Right hindlimb (tissue), 1 donor: ENCODE measurements at places on chromosomes 1 and 21.

DNA sequence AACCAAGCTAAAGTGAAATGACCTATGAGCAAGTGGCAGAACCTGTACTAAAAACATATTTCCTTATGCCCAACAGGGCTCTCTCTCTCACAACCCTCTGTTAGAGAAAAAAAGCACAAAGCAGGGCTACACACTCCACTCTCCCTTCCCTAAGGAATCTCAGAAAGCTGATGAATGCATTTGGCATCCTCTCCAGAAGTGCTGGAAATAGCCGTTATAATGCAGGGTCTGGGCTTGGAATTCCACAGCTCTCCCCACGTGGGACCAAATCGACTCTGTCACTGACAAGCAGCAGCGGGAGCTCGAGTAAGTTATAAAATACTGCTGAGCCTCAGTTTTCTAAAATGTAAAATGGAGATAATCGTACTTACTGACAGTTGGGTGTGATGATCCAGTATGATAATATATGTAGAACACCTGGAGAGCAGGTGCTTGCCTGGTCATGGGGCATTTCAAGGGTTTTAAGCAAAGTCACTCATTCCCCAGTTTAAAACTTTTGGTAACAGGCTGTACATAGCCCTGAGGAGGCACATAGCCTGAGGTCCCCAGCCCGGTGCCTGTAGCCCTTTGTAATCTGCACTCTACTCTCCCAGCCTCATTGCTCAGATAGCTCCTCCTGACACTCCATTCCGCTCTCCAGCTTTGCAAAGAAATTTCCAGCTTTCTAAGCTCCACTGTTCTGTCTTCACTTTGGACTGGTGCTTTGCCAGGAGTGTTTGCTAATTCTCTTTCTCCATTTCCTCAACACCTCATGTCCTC is 175.6 kb upstream of the DAB1 start:
- DNase-seq: peak; percentile 71

DNA sequence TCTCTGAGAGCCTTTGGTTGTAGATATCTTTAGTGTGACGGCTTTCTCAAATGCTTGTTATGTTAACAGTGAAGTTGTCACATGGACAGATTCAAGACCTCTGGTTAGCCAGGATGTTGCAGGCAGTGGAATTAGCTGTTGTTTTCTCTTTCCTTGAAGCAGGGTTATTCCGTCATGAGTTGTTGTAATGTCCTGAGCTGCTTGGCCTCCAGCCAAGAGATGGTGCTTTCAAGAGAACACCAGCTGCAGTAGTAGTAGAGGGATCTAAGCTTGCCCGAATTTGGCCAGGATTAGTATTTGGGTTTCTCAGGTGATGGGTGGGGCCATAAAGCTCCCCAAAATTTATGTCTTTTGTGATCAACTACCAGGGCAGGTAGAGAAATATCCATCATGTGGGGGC is 13.4 kb downstream of the KCNE1 start:
- no peak for DNase-seq

- no peak for DNase-seq
These were observed 25.1 kb upstream of the TINAGL1 start for GRCh38 chr1:31551208-31551607.

GRCh38 chr1:240575981-240576662 is 35.8 kb downstream of the GREM2 start:
- DNase-seq: peak; percentile 30

- DNase-seq: no peak
These were observed 130.3 kb downstream of the CASZ1 start for GRCh38 chr1:10665930-10666850.

- no peak for DNase-seq
These were observed 32.4 kb upstream of the ATP1A1 start for GRCh38 chr1:116340506-116341231.

DNA sequence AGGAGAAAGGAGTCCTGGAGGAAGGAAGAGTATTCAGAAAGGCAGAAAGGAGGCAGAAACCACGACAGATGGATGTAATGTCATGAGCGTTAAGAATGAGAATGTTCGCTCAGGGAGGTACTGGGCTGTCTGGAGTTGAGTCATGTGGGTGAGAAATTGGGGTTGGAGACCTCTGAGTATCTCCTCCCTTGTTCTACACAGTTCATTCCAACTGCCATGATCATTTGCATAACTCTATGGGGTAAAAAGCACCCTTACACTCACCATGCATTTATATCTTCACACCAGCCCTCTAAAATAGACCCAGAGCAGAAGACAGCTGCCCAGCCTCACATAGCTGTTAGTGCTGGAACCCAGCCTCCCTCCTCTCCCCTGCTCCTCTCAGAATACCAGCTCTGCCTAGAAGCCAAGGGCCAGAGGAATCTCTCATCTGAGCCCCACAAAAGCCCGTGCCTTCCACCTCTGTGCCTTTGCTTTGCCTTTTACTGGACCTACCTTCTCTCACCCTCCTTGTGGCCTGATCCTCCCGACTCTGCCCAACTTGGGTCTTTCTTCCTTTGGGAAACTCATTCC is 85.2 kb downstream of the BEND5 start:
- no peak for DNase-seq

DNA sequence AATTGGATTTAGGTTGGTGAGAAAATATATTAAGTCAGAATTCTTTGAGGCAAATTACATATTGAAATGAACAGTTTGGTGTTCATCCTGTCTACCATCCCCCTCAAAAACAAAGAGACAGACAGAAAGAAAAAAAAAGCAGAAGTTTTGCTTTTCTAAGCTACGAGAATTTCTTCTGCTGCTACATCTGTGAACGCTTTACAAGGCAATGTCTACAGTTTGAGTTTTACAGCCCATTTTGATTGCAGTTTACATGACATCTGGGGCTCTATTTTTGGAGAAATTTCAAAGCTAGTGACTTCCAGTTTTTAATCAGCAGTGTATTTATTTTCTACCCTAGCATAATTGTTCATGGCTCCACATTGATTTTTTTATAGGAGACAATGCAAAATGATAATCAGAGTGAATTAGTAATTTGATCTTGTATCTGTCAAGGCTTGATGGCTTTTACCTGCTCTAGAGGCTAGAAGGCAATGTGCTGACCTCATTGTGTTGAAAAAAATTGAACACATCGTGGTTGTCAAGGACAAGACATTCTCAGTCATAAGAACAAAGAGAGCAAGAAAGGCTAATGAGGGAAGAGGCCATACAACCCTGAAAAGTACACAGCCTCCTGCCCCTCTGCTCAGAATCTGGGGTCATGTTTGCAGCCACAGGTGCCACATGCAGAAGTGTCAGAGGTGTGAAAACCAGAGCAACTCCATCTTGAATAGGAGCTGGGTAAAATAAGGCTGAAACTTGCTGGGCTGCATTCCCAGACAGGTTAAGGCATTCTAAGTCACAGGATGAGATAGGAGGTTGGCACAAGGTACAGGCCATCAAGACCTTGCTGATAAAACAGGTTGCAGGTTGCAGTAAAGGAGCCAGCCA is 201.0 kb upstream of the CAMK1G start:
- DNase-seq: no peak

DNA sequence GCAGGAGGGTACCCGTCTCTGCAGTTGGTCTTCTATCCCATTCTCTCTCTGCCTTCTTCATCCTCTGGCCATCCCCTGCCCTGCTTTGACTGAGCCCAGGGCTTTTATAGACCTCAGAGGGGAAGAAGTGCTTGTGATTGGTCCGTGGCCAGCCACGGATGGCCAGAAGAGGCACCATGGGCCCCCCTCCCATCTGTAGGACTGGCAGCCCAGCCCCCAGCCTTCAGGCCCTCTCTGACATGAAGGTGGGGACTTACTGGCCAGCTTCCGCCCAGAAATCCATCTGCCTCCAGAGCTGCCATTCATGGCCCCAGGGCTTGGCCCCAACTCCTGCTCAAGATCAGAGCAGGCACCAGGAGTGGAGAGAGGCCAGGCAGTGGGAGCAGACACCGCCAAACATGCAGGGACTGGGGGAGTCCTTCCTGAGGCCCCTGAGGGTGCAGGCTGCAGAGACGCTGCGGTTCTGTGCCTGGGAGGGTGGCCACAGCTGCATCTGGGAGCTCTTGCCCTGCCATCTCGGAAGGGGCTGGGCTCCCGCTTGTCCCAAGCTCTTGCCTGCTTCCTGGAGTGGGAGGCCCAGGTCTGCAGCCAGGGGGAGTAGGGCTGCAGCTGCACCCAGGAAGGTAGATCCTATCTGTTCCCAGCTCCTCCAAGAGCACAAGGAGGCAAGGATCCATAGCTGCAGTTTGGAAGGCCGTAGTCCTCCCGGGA is 698.6 kb upstream of the B3GALT2 start:
- no peak for DNase-seq

DNA sequence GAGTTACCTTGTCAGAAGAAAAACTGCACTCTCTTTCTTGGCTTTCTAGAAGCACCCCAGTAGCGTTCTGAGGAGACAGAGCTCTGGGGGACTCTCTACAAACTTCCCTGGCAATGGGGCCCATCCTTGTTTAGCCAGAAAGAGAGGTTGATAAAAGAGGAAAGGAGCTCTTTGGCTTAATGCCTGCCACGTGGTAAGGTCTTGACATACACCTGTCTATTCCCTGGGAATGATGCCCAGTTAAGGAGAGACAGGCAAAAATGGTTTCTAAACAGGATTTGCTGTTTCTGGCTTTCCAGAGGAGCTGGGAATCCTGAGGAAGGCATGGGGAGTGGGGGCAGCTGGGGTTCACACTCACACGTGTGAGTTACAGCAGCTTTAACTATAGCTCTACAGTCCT is 30.2 kb upstream of the IL20 start:
- DNase-seq: no peak

- DNase-seq: no peak
These were observed 135.5 kb upstream of the JUN start for GRCh38 chr1:58919226-58919958.

GRCh38 chr1:28926629-28927265 is 12.4 kb downstream of the EPB41 start:
- DNase-seq: no peak
